Central memory CD4-positive, alpha-beta T cell (primary cell): ENCODE measurements at places on chromosomes 4 and X.

- DNase-seq: no peak
Measured at GRCh38 chr4:144304025-144304424, 163.5 kb upstream of the GYPA start.

GRCh38 chr4:53023677-53024299 is 161.7 kb downstream of the RASL11B start:
- no peak for DNase-seq

DNA sequence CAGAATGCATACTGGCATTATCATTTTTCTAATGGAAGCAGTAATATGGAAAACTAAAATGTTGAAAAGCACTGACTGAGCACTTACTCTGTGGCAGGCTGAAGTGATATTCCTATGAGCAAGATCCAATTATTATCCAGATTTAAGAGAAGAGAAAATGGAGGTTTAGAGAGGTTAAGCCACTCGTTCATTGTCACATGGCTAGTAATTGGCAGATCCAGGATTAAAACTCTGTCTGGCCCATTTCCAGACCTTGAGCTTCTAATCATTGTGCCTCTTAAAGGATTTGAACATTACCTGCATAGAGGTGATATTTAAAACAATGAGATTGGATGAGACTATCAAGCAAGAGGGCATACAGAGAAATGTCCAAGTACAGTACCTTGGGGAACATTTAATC is 80.6 kb downstream of the MFAP3L start:
- DNase-seq: no peak

DNA sequence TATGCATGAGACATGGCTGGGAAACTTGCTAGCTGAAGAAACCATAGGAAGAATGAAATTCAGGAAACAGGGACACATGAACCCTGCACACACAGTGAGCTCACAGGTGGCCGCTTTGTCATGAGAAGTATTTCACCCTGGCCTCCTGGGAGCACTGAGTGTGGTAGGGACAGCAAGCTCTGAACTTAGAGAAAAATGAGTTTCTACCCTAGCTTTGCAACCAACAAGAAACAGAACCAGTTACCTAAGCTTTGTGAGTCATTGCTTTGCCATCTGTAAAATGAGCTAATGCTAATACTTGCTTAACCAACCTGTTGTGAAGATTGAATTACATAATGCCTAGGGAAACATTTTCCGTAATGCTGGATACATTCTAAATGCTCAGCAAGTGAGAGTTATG is 206.6 kb upstream of the HS3ST1 start:
- no peak for DNase-seq

DNA sequence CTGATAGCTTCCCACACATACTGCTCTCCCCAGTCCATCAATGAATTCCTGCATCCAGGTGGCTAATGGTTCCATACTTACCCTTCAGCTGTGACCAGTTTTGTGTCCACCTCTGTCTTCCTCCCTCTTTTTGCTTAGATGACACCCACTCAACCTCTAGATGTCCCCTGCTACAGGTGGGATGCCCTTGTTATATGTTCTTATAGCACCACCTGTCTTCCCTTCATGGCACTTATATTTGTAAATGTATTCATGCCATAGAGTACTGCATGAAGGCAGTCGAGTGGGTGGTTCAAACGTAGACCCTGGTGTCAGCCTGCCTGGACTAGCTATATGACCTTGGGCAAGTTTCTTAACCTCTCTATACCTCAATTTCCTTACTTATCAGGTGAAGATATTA is 6.5 kb upstream of the USP46 start:
- DNase-seq: peak; percentile 10

- no peak for DNase-seq
Measured at GRCh38 chr4:34721835-34722234, 1522.5 kb downstream of the ARAP2 start.

DNA sequence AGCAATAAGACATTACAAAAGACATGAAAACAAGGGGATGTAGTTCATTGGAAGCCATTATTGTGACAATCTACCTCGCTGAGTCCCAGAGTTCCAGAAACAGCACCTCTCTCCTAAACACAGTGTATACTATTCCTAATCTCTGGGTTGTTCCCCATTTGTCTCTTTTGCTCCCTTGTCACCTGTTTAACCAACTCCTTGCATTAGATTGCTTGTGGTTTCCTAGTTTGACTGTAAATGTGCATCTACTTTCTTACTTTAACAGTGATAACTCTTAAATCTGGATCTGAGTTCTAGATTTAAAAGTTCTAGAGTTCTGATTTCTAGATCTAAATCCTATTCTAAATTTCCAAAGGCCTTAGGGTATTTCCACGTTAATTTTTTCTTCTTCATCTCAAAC is 71.6 kb upstream of the TET2 start:
- DNase-seq: no peak

DNA sequence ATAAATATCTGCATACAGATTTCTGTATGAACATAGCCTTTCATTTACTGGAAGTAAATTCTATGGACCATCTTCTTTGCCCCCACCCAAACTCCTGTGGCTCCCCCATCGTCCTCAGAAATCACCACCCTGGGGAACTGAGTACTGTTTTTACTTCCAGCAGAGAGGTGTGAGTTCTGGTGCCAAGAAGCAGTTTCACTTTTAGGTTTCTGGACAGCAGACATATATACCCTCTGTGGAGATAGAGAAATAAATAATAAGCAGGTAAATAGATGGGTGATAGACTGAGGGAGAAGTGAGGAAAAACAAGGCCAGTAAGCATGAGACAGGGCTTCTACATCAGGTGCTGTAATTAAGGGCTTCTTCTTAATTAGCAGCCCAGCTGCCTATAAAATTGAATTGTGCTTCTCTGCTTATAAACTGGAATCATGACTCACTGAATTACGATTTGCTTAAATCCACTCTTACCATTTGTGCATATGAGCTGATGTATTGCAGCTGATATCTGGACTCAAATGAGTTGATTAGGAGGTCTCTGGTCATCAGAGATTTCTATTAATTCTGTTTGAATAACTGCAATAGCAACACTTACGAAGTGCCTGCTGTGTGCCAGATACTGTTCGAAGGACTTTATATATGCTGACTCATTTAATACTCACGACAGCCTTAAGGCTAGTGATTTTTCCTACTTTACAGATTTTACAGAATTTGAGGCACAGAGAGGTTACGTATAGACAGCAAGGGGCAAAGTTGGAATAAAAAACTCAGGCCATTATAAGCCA is 60.8 kb upstream of the DHX15 start:
- no peak for DNase-seq

- DNase-seq: no peak
Measured at GRCh38 chrX:20435913-20436312, 169.2 kb upstream of the RPS6KA3 start.

DNA sequence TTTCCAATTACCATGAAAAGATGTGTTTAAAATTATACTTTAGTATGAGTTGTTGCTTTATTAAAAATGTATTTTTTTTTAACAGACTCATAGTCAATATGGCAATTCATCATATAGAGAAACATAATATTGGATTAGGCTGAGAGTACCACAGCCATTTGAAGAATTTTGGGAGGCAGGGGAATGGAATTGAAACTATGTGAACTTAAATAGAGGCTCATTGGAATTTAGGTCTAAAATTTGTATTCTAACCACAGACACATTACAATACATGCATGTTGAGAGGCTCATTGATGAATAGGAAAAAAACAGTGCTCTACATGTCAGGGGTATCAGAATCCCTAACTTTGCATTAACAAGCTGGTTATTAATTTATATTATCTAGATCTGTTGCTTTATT is 269.6 kb downstream of the DKK2 start:
- DNase-seq: no peak

GRCh38 chrX:121569609-121570008 is 522.2 kb downstream of the GLUD2 start:
- no peak for DNase-seq

GRCh38 chr4:56658528-56658927 is 22.6 kb downstream of the HOPX start:
- DNase-seq: no peak

GRCh38 chr4:1080961-1081688 is 32.2 kb downstream of the RNF212 start:
- peak; percentile 12 for DNase-seq

GRCh38 chrX:72051589-72051988 is 80.1 kb downstream of the RTL5 start:
- DNase-seq: no peak

DNA sequence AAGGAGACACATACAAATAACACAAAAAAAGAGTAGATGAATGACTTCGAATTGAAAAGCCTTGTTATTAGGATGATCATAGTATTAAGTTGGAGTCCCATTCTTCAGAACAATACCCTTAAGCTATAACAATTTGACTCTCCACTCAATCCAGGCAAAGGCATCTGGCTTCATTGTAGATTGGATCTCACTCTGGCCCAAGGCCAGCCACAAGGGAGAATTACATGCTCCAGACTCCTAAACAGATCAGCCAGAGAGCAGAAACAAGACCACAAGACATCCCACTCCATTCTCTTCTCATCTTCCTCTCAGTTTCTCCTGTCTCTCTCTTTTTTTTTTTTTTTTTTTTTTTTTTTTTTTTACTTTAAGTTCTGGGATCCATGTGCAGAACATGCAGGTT is 213.9 kb downstream of the DHX15 start:
- DNase-seq: no peak

DNA sequence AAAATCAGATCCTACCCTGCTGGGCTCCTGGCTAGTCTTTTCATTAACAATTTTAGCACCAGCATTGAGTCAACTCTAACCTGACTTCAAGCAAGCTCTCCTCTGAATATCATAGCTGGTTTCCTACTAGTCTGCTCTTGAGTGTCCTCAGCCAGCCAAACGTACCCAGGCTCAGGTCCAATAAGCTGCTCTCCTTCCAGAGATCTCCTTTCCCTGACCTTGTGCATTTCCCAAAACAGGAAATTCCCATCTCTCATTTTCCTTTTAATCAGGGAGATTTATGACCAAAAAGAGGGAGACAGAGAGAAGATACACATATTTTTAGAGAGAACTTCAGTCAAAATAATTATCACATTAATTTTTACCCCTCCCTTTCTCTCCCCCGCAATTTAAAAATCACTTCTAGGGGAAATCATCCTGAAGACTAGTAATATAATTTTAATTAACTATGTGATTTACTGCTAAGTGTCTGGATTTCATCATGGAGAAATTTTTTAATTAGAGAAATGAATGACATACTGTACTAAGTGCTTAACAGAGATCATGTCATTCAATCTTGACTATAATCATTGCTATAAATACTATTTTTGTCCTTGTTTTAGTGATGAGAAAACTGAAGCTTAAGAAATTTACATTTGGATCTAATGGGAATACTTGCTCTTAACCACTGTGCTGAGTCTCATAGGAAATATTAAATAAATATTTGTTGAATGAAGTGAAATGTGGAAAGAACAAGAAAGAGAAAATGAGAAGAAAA is 421.7 kb upstream of the INTU start:
- DNase-seq: no peak

DNA sequence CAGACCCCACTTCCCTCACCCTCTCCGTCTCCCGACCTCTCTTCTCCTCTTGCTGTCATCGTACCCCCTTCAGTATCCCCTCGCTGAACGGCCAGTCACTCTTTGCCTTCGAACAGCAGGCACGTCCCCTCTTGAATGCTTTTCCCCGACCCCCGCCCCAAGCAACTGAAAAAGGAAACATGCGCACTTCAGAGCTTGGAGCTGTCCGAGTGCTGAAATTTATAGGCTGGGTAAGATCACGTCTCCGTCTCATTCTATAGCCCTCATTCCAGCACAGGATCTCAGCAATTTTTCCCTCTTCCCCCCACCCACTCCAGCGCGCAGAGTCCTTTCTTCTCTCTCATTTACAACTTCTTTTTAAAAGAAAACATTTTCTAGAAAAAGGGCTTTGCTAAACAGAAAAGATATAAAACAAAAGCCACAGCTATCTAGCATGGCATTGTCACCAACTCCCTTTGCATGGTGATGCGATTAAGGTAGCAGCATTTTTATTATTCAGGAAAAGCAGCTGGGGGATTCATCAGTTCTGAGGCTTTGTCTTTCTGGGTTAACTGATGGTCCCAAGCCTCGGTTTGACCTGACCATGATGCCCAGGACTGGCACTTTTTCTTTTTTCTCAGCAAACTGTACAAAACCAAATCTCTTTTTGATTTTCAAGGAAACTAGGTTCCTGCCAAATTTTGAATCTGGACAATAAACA is at the start of gene GLRA2:
TSS of gene GLRA2 (plus strand) at position 247 of the 700 bp plus-strand sequence. CDS start 522 bp downstream, outside the sequence.
- DNase-seq: no peak

DNA sequence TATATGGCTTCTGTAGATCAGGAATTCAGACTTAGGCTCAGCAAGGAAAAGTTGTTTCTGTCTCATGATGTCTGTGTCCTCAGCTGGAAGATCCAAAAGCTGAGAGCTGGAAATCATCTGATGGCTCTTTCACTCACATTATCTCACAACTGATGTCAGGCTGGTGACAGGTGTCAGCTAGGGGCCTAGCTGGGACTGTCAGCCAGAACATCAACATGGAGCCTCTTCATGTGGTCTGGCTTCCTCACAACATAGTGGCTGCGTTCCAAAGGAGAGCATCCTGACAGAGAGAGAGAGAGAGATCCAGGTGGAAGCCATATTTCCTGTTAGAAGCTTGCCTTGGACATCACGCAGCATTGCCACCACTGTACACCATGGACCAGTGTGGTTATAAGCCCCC is 10.6 kb upstream of the INTS6L start:
- DNase-seq: no peak

DNA sequence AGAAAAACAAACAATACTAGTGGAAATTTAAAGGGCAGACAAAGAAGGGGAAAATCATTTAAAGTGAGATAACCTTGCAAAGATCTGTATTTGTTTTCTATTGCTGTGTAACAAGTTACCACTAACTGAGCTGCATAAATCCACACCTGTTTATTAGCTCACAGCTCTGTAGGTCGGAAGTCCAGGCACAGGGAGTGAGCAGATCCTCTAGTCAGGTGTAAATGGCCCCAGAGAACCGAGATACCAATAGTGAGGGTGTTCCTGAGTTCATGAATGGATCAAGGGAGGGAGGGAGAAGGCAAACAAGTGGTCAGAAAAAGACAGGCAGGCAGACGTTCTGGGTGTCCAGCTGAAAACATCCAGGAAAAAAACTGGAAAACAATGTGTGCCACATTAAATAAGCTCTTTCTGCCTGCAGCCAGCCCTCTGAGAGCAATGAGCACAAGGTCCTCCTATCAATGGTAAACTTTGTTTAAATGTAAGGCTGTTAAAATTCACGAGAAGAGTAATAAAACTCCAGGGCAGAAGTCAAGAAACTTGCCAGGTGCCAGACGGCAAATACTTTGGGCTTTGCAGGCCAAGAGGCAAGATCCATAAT is 25.0 kb downstream of the ADGRA3 start:
- no peak for DNase-seq

- no peak for DNase-seq
Measured at GRCh38 chrX:31021537-31021936, 50.3 kb downstream of the FTHL17 start.

GRCh38 chrX:144275367-144275766 is 391.5 kb downstream of the UBE2NL start:
- no peak for DNase-seq

- DNase-seq: no peak
Measured at GRCh38 chrX:66024092-66024467, 15.8 kb downstream of the VSIG4 start.
